GM23248 (cell line): ENCODE measurements at places on chromosomes 12 and 14.
A peak's percentile ranks its signal among the peaks of the same experiment; 100 is the strongest.

DNA sequence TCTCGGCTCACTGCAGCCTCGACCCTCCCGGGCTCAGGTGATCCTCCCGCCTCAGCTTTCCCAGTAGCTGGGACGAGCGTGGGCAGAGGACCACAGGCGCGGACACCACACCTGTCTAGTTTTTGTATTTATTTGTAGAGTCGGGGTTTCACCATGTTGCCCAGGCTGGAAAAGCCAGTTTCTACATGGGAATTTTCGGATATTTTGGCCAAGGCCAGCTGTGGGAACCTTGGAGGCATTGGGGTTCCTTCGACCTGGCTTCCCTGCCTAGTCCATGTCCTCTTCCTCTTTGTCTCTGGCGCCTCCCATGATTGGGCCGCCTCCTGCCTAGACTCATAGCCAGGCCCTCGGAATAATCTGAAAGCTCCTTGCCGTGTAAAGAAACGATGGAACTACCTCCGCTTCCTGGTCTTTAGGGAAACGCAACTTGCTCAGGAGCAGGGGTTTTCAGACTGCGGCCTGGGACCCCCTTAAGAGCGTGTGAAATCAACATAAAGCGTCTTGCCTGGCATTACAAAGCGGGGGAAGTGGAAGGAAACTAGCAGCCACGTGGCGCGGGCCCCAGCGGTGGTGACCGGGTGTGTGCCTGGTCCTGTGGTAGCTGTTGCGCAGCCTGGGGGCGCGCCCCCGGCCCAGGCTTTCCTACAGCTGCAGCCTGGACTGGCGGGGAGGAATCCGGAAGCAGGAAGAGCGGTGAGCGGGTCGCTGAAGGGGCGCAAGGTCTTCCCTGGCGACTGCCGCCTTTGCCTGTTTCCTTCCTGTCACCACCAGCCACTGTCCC lies 1.4 kb upstream of the HSP90AA1 start:
- DNase-seq: peak; percentile 49

DNA sequence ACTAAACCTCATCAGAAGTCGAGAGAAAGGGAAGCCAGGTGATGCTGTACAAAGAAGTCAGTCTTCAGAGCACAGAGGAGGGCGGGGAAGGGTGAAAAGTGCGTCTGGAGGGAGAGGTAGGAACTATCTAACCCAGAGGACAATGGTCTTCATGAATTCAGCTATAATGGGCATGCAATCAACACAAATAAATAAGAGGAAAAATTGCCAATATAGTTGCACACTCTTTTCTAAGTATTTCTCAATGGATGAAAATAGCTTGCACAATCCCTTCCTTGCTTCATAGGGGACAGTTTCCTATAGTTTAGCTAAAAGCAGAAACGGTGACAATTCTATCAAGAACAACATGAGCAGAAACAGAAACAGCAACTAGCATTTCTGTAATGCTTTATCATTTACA lies 931.2 kb downstream of the AACS start:
- DNase-seq: no peak

DNA sequence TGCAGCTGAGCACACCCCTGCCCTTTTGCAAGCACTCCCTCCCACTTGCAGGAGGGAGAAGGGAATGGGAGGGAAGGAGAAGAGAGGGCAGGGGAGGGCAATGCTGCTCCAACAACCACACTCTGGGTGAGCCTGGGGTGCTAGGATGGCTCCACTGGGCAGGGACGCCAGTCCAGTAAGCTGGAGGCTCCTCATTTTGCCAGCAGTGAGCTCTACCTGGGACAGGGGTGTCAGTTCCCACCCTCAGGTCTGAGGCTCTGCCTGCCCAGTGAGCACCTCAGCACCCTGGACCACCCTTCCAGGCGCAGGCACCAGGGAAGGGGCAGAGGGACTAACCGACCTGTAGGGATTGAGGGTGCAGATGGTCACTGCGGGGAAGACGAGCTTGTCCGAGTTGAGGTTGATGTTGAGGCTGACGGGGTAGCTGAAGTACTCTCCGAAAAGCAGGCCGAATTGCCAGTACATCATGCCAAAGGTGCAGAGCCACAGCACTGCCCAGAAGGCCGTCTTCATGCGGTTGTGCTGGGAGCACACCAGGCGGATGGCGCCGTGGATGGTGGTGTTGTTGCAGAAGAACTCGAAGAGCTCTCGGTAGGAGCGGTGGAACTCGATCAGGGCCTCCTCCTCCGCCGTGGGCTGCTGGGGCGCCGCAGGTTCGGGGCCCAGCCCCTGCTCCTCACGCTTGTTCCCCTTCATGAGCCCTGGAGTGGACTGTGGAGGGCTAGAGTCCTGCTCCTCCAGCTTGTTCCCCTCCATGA lies 1.2 kb downstream of the SCNN1A start:
- no peak for DNase-seq

DNA sequence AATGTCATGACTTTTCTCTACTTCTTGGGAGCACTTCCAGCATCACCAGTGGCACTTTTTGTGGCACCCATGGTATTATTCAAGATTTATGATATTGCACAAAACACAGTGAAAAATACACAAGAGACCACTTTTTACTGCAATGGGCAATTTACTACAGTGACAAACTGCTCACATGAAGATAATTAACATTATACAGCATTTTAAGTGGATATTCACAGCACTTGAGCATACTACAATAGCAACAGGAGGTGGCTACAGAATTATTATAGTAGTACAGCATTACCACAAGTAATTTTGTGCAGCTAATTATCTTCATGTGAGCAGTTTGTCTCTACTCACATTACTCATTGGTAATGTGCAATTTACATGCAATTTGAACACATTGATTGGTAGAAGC lies 18.3 kb downstream of the IL26 start:
- no peak for DNase-seq

GRCh38 chr12:103930787-103931735 lies 851 bp downstream of the HSP90B1 start:
- peak; percentile 68 for DNase-seq
